ENCODE measurements at places on chromosomes 12 and 14.

DNA sequence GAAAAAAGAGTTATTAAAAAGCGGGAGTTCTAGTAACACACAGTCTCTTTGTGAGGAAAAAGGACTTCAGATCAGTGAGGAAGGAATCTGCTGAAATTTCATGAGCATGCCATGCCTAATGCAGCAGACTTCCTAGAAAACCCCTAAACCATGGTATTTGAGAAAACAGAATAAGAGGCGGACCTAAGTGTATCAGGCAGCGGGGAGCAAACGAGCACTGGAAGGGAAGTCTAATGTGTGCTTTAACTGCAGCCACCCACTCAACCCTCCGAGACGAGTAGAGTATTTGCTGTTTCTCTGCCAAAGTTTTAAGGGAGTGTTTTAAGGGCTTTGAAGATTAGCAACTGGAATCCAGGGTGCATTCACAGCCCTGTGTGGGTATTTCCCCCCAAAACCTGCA lies 36.5 kb downstream of the ACADS start:
- H3K4me3 ChIP-seq: no peak overlapping the region
- no peaks in the 10 kb centered on the region for H3K4me1 ChIP-seq
- no peaks in the 10 kb centered on the region for H3K27me3 ChIP-seq
- peaks cover 5% of the 10 kb centered on the region for H3K36me3 ChIP-seq
- H3K27ac ChIP-seq: no peak overlapping the region

GRCh38 chr14:63854330-63854729 lies 1.5 kb downstream of the SYNE2 start:
- DNase-seq: no peak
- peak overlapping the region; percentile 90 for H3K27ac ChIP-seq
- H3K4me1 ChIP-seq: peaks cover 40% of the 10 kb centered on the region
- peaks cover 13% of the 10 kb centered on the region for H3K36me3 ChIP-seq
- H3K4me3 ChIP-seq: peak overlapping the region; percentile 94

- no peaks in the 10 kb centered on the region for H3K4me1 ChIP-seq
- no peaks in the 10 kb centered on the region for H3K36me3 ChIP-seq
- no peak overlapping the region for H3K4me3 ChIP-seq
- no peak overlapping the region for H3K27ac ChIP-seq
- peaks cover 3% of the 10 kb centered on the region for H3K27me3 ChIP-seq
- DNase-seq: no peak
Measured at GRCh38 chr12:76719171-76720041, 44.5 kb upstream of the ZDHHC17 start.

GRCh38 chr14:97517566-97518234 lies 720.5 kb downstream of the VRK1 start:
- no peak overlapping the region for H3K4me3 ChIP-seq
- no peak for DNase-seq
- H3K36me3 ChIP-seq: peaks cover 2% of the 10 kb centered on the region
- H3K27me3 ChIP-seq: no peaks in the 10 kb centered on the region
- H3K4me1 ChIP-seq: peaks cover 1% of the 10 kb centered on the region

DNA sequence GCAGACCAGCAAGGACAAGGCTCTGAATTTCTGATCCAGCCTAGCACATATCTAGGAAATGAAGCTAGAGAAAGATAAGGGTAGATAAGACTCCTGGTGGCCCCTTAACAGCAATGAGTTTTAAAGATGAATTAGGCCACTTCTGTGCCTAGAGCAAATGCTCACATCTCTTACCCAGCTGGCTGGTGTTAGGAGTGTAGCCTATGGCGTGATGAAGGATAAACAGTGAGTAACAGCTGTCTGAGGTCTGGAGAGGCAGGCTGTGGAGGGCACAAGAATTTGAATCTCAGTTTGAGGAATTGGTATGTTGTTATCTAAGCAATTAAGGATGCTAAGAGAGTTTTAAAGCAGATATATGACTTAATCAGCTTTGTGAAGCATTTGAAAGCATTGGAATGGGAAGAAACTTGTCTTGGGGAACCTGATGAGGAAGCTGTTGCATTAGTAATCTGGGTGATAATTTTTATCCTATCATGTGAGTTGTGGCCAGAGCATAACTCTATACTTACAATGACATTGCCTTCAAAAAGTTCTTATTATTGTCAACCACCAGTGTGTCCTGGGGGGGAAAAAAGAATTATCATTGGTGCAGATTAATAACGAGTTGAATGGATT lies 161.8 kb downstream of the SRGAP1 start:
- H3K36me3 ChIP-seq: no peaks in the 10 kb centered on the region
- no peak for DNase-seq
- H3K27me3 ChIP-seq: no peaks in the 10 kb centered on the region

DNA sequence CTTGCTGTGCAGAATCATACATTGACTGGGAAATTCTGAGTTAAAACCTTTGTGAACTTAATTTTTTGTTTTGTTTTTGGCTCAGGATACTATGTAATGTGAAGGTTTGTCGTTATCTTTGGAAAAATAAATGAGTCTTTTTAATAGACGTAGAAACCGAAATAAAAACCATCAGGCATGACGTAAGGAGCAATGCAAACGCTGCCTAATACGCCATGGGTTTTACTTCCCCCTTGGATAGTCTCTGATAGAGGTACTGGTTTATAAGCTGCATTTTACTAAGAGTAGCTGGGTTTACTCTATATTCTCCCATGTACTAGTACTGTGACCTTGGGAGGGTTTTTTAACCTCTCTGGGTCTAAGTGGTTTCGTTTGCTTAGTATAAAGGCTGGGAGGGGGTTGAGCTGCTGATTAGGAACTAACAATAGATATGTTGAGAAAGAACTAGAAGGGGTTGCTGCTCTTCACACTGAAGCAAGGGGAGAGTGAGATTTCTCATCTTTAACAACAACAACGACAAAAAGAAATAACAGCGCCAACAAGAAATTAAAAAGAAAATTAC lies 66.8 kb upstream of the SLCO1C1 start:
- no peaks in the 10 kb centered on the region for H3K27me3 ChIP-seq
- no peaks in the 10 kb centered on the region for H3K36me3 ChIP-seq
- H3K4me3 ChIP-seq: no peak overlapping the region
- H3K27ac ChIP-seq: no peak overlapping the region
- DNase-seq: no peak
- H3K4me1 ChIP-seq: no peaks in the 10 kb centered on the region

DNA sequence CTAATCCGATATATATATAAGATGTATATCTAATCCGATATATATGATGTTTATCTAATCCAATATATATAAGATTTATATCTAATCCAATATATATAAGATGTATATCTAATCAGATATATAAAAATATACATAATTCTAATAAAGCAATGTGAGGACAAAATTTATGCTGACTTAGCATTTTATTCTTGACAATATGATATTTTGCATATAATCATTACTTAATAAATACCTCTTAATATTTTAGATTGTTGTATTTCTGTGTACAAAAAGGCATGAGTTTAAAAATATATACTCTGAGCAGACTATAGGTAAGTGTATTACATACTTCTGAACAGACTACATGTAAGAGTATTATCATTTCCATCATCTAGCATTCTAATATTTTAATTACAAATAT lies 18.9 kb downstream of the GLIPR1L2 start:
- H3K27ac ChIP-seq: no peak overlapping the region
- DNase-seq: no peak
- H3K4me3 ChIP-seq: no peak overlapping the region
- H3K27me3 ChIP-seq: peaks cover 1% of the 10 kb centered on the region

DNA sequence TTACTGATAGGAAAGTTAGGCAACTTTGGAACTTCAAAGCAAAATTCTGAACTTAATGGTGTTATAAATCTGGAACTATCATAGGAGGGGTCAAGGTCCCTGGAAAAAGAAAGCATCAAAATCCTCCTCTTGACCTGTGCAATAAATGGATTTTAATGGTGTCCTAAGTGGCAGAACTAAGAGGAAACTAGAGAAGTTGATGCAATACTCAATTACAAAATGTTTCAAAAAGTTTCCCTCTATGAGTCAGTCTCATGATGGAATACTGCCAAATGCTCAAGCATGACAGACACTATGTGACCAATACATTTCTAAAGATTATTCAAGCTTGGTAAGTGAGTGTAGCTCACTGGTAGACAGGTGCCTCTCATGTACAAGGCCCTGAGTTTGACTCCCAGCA lies 47.7 kb upstream of the ERGIC2 start:
- DNase-seq: no peak
- H3K27me3 ChIP-seq: peaks cover 6% of the 10 kb centered on the region
- H3K4me3 ChIP-seq: no peak overlapping the region
- H3K27ac ChIP-seq: no peak overlapping the region
- H3K36me3 ChIP-seq: no peaks in the 10 kb centered on the region
- no peaks in the 10 kb centered on the region for H3K4me1 ChIP-seq

- no peak for DNase-seq
- peaks cover 2% of the 10 kb centered on the region for H3K27me3 ChIP-seq
- H3K27ac ChIP-seq: no peak overlapping the region
Measured at GRCh38 chr12:24850496-24850895, 98.4 kb downstream of the BCAT1 start.

GRCh38 chr12:27974735-27975221 lies 2.2 kb upstream of the PTHLH start:
- no peak overlapping the region for H3K27ac ChIP-seq
- H3K27me3 ChIP-seq: peaks cover 93% of the 10 kb centered on the region
- peak overlapping the region; percentile 33 for H3K4me3 ChIP-seq
- peaks cover 10% of the 10 kb centered on the region for H3K4me1 ChIP-seq
- no peak for DNase-seq
- H3K36me3 ChIP-seq: no peaks in the 10 kb centered on the region

- no peaks in the 10 kb centered on the region for H3K36me3 ChIP-seq
- no peak overlapping the region for H3K27ac ChIP-seq
- H3K4me3 ChIP-seq: no peak overlapping the region
- no peak for DNase-seq
Measured at GRCh38 chr12:66270613-66271012, 31.7 kb upstream of the HELB start.

- peaks cover 8% of the 10 kb centered on the region for H3K36me3 ChIP-seq
- peaks cover 18% of the 10 kb centered on the region for H3K27me3 ChIP-seq
- DNase-seq: no peak
- peaks cover 17% of the 10 kb centered on the region for H3K4me1 ChIP-seq
Measured at GRCh38 chr12:24899503-24900075, 49.3 kb downstream of the BCAT1 start.

GRCh38 chr12:123890536-123890902 lies 82.1 kb downstream of the CCDC92 start:
- DNase-seq: no peak
- no peaks in the 10 kb centered on the region for H3K36me3 ChIP-seq
- H3K27ac ChIP-seq: no peak overlapping the region
- H3K4me3 ChIP-seq: no peak overlapping the region
- H3K4me1 ChIP-seq: peaks cover 1% of the 10 kb centered on the region

GRCh38 chr14:65040666-65041433 lies 54.2 kb downstream of the FNTB start:
- DNase-seq: no peak
- no peak overlapping the region for H3K4me3 ChIP-seq
- H3K4me1 ChIP-seq: peaks cover 14% of the 10 kb centered on the region
- no peak overlapping the region for H3K27ac ChIP-seq
- H3K36me3 ChIP-seq: peaks cover 19% of the 10 kb centered on the region
- no peaks in the 10 kb centered on the region for H3K27me3 ChIP-seq

- H3K27me3 ChIP-seq: no peaks in the 10 kb centered on the region
- DNase-seq: no peak
- H3K27ac ChIP-seq: no peak overlapping the region
- no peaks in the 10 kb centered on the region for H3K36me3 ChIP-seq
- no peak overlapping the region for H3K4me3 ChIP-seq
- no peaks in the 10 kb centered on the region for H3K4me1 ChIP-seq
Measured at GRCh38 chr14:36824854-36825253, 163.2 kb downstream of the PAX9 start.

GRCh38 chr14:103871596-103872480 lies 24.5 kb upstream of the PPP1R13B start:
- DNase-seq: peak; percentile 90
- H3K27ac ChIP-seq: peak overlapping the region; percentile 88
- no peaks in the 10 kb centered on the region for H3K27me3 ChIP-seq
- no peaks in the 10 kb centered on the region for H3K36me3 ChIP-seq
- H3K4me3 ChIP-seq: peak overlapping the region; percentile 89
- peaks cover 14% of the 10 kb centered on the region for H3K4me1 ChIP-seq

DNA sequence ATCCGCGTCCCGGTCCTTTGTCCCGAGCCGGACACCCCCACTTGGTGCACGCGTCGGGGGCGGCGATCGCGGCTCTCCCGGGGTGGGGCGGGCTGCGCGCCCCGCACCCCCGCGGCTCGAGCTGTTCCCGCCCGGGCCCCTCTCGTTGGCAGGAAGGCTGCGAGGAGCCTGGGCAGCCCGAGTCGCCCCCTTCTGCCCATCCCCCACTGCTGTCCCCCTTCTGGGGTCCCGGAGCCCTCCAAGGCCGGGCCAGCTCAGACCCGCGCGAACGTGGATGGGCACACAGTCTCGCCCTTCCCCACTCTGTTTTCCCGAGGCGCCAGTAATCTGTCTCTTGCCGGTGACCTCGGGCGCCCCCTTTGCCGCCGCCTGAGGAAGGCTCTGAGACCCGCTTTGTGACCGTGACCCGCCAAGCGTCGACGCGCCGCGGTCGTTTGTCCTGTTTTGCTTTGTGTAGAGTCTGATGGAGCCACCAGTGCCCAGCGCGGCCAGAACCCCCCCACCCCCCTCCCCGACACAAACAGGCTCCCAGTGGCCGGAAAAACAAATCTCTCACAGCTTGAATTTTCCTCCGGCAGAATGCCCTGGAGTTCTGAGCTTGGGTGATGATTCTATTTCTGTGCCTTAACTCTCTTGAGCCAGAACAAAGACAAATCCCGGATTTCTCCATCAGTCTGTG lies 610 bp downstream of the C14orf132 start:
- peak; percentile 32 for DNase-seq
- peak overlapping the region; percentile 79 for H3K4me3 ChIP-seq
- H3K27ac ChIP-seq: peak overlapping the region; percentile 52
- peaks cover 51% of the 10 kb centered on the region for H3K27me3 ChIP-seq
- peaks cover 3% of the 10 kb centered on the region for H3K4me1 ChIP-seq

GRCh38 chr14:98181768-98182167 lies 1090.2 kb downstream of the BCL11B start:
- H3K4me3 ChIP-seq: no peak overlapping the region
- peaks cover 5% of the 10 kb centered on the region for H3K36me3 ChIP-seq
- DNase-seq: no peak
- peak overlapping the region; percentile 90 for H3K27ac ChIP-seq
- H3K27me3 ChIP-seq: no peaks in the 10 kb centered on the region

DNA sequence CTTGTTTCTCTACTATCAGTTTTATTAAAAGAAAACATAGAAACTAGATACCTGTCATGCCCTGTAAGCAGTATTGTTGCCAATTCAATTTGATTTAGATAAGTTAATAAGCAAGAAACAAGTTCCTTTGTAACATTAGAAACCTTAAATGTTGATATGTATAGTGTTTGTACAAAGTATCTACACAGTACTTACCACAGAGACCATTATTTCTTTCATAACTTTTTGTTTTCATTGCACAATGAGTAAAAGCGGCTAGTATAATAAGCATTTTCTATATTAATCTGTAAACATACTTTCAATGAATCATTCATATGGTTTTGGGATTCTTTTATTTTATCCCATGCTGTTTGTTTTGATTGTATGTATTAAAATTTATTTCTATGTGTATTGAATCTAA lies 305.1 kb downstream of the TTC6 start:
- H3K4me1 ChIP-seq: peaks cover 2% of the 10 kb centered on the region
- H3K4me3 ChIP-seq: no peak overlapping the region
- H3K27ac ChIP-seq: no peak overlapping the region
- H3K27me3 ChIP-seq: peaks cover 17% of the 10 kb centered on the region
- no peak for DNase-seq
- H3K36me3 ChIP-seq: no peaks in the 10 kb centered on the region

GRCh38 chr12:53481939-53482586 lies 17.2 kb downstream of the MAP3K12 start:
- H3K27me3 ChIP-seq: no peaks in the 10 kb centered on the region
- peak overlapping the region; percentile 67 for H3K27ac ChIP-seq
- no peak for DNase-seq
- peaks cover 4% of the 10 kb centered on the region for H3K4me1 ChIP-seq
- no peak overlapping the region for H3K4me3 ChIP-seq
- peaks cover 27% of the 10 kb centered on the region for H3K36me3 ChIP-seq

Data from activated naive CD8-positive, alpha-beta T cell treated with anti-CD3 and anti-CD28 coated beads, Interleukin-2, amount 10 ng/mL, durations not matched to agents 7 days and 5 days (primary cell).